ENCODE measurements at places on chromosomes 7 and 10.

DNA sequence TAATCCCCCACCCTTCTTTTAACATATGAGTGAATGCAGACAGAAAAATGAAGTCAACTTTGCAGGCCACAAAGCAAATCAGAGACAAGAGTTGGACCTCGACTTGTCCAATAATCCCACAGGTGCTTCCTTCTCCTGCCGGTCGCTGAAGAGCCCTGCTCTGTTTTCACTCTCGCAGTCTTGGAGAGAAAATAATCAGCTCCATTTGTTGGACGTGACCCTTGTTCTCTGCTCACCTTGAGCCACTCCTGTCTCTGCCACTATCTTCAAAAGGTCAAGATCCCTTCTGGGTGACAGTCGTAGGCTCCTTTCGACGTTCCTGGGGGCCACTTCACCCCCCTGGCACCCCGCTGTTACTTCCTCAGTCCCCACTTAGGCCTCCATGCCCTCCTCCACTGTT is 2.8 kb upstream of the KLF6 start:
- DNase-seq, result no peak

GRCh38 chr7:114658216-114658615 is 243.6 kb downstream of the FOXP2 start:
- DNase-seq, result no peak

DNA sequence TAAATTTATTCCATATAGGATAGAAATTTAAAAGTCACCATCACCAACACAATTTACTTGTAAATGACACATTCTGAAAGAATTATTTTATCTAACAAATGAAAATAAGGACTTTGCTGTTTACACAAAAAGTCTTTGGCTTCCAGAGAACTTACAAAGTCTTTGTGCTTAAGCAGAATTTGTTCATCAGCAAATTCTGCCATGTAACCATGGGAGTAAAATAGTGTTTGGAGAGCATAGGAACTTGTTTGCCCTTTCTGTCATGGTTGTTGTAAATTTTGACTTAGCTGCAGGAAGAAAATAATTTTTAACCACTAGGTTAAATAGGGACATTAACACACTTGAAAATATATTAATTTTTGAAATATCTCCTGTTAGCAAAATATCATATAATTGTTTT is 15.2 kb downstream of the FGL2 start:
- DNase-seq, result no peak

- peak; percentile 32 for DNase-seq
Observed at GRCh38 chr10:132360766-132361447, 28.9 kb downstream of the LRRC27 start.

- no peak for DNase-seq
Observed at GRCh38 chr10:3455385-3456334, 283.1 kb upstream of the PITRM1 start.

GRCh38 chr7:87816389-87816788 is 59.8 kb downstream of the SLC25A40 start:
- no peak for DNase-seq

DNA sequence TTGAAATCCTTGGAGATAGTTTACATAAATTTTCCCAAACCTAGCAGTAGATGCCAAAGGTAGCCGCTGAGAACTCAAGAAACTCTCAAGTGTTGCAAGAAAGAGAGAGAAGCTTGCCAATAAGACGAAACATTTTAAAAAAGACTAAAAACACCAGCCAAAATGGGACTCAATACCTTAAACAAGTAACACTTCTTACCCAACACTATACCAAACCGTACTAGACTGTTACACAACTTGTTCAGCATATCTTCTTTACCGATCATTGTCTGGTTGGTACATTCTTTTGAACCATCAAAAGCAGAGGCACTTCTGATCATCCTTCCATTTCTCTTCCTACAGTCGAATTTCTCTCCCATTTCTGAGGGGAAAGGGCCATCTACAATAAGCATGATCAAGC is 4.8 kb upstream of the PTPN12 start:
- DNase-seq, result no peak

DNA sequence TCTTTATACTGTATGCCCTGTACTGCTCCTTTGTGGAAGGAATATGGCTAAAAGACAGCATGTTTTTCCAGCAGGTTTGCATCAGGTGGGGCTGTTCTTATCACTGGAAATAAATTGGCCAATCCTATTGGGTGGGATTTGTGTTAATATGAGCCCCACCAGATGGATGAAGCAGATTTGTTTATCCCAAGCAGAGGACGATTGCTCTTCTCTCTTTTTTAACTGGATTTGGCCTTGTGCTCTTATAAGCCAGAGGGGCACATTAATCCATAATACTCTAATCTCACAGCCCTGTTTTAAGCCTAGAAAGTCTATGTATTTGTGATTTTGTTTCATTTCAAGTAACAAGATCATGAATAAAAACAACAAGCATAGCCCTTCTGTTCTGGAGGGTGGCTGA is 240.1 kb upstream of the ADARB2 start:
- DNase-seq, result no peak

GRCh38 chr7:31500656-31501055 is 13.2 kb upstream of the ITPRID1 start:
- DNase-seq, result no peak

- no peak for DNase-seq
Observed at GRCh38 chr10:71806704-71807556, 33.6 kb upstream of the VSIR start.

GRCh38 chr10:17814973-17815372 is 5.8 kb downstream of the MRC1 start:
- no peak for DNase-seq

Measured in urothelium cell line (cell line).